HT1080 (cell line): ENCODE measurements at places on chromosomes 1 and 21. TPM values are rescaled to one million over a fixed set of nuclear protein-coding genes. Genes with fewer than 3 reads are reported as not detected.
A peak's percentile ranks its signal among the peaks of the same experiment; 100 is the strongest.

DNA sequence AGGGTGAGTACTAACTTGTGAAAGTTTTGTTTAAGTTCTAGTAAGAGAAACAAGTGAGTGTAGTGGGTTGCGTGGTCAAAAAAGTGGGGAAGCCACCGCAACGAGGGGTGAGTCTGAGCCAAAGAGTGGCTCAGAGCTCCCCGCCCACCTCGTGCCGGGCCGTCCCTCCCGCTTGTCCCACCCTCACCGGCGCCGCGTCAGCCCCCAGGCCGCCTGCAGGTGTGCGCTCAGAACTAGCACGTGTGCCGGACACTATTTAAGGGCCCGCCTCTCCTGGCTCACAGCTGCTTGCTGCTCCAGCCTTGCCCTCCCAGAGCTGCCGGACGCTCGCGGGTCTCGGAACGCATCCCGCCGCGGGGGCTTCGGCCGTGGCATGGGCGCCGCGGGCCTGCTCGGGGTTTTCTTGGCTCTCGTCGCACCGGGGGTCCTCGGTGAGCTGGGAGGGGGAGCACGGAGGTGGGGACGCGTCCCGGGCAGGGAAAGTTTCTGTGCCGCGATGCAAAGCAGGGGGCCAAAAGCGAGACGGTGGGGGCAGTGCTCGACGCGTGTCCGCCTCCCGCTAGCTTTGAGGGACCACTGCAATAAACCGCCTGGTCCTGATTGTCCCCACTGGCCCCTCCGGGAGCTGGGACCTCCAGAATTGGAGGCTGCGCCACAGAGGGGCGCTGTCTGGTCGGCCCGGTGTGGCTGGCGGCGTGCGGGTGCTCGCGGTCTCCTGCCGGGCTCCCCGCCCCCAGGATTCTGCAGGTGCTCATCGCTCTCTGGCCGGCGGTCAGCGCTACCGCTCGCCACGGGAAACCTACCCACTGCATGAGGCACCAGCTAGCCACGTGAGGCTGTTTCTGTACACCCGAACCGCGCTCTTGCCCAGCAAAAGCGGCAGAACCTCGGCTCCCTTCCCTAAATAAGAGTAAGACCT lies at the start of gene CR2:
Gene CR2, plus strand, starts transcription at position 283 of the 919 bp plus-strand sequence. Its CDS starts 91 bp downstream, at position 374.
- DNase-seq, result no peak

- peak; percentile 70 for DNase-seq
Measured at GRCh38 chr1:89945852-89946476, 48.9 kb upstream of the ZNF326 start.

DNA sequence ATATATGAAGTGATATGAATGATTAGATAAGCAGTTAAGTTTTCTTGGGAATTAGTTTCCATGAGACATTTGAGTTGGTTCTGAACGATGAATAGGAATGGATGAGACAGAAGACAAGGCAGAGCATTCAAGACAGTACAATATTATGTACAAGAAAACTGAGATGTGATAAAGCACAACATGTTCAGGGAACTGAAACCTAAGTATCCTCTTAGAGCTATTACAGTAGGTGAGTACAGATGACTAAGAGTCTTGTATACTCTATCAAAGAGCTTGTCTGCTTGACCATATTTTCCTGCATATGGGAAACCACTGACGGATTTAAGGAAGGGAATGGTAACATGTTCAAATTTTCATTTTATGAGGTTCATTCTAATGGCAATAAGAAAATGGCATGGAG lies 61.6 kb downstream of the NME7 start:
- no peak for DNase-seq

The PLEKHM2 gene
- total RNA-seq, result 44.4 and 45.2 TPM in 2 replicates

DNA sequence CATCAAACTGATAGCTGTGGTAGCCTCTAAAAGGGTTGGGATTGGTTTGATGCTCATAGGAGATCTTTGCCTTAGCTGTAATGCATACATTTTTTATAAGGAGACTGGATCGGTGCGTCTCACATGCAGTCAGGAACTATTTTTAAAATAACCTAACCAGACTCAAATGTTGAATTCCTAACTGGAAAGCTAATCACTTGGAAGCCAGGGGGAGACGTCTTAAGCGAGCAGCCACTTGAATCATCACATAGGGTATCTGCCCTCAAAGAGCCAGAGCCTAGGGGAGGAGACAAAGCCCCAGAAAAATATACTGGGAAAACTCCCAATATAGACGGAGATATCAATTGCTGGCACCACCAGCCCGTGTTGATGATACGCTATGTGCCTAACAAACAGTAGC lies 61.7 kb upstream of the PUM1 start:
- no peak for DNase-seq

The ETNK2 gene
- 8.3 and 9.7 TPM in 2 replicates for total RNA-seq

The SLC30A2 gene
- not detected in 2 replicates for total RNA-seq

DNA sequence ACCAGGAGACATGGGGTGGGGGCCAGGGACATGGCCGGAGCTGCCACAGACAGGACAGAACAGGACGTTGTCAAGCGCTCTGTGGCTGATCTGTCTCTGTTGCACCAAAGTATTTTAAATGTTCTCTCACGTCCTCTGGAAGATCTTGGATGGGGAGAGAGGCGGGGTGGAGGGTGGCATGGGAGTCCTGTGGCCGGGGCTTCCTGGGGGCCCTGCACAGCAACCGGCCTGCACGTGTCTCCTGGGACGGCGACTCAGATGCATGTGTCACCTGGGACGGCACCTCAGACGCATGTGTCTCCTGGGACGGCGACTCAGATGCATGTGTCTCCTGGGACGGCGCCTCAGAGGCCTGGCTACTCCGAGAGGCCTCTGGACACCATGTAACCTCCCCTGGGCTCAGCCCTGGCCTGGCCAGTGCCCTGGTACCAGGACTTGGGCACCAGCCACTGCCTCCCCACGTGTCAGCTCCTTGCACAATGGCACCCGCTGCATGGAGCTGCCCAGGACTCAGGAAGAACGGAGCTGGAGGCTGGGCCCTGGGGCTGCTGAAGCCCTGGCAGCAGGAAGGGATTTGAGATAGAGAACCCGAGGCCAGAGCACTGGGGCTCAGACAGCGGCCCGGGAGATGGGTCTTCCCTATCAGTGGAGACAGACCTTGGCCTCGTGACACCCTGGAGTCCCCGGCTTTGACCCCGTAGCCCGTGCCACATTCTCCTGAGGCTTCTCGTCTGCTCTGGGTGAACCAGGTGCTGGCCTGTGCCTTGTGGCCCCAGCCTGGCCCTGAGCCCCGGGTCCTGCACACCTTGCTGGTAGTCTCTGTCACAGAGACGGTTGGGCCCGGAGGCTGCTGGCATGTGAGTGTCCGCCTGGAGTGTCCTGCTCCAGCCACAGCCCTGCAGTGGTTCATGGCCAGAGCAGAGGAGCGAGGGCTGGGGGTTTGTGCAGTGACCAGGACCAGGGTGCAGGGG lies 14.7 kb upstream of the SLC19A1 start:
- no peak for DNase-seq

- no peak for DNase-seq
Measured at GRCh38 chr21:42562816-42563215, 49.2 kb downstream of the SLC37A1 start.

GRCh38 chr21:39952265-39952664 lies 85.0 kb downstream of the PCP4 start:
- no peak for DNase-seq

DNA sequence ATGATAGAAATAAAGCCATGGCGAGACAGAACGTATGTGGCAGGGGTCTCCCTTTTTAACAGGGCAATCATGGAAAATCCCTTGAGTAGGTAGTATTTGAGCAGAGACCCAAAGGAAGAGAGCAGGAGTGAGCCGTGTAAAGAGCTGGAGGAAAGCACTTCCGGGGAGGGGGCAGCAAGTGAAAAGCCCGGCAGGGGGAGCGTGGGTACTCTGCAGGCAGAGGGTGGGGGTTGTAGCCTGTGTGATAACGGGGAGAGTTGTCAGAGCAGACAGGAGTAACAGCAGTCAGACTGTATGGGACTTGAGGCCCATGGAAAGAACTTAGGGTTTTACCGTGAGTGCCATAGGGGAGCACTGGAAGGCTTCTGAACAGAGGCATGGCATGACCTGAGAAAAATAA lies 51.1 kb upstream of the LDLRAP1 start:
- no peak for DNase-seq

GRCh38 chr1:203089651-203090045 lies 3.8 kb upstream of the MYOG start:
- DNase-seq, result no peak

GRCh38 chr1:224098007-224098406 lies 15.9 kb upstream of the FBXO28 start:
- DNase-seq, result no peak

The TNFRSF4 gene
- 0.88 TPM in 1 of 2 replicates, not detected in the other for total RNA-seq

GRCh38 chr1:22246755-22247480 lies 104.0 kb upstream of the WNT4 start:
- no peak for DNase-seq

- DNase-seq, result no peak
Measured at GRCh38 chr1:218336328-218336727, 8.8 kb upstream of the TGFB2 start.

The EIF4G3 gene
- total RNA-seq, result 29.7 and 32.3 TPM in 2 replicates

The ZRANB2 gene
- 27.9 and 34.2 TPM in 2 replicates for total RNA-seq

The CFHR3 gene
- total RNA-seq, result 0.20 and 0.76 TPM in 2 replicates

The RGS8 gene
- total RNA-seq, result 0.05 TPM in 1 of 2 replicates, not detected in the other

The COQ8A gene
- total RNA-seq, result 35.8 and 38.6 TPM in 2 replicates

The CD1B gene
- total RNA-seq, result not detected in 2 replicates

The NHLH1 gene
- total RNA-seq, result 0.18 TPM in 1 of 2 replicates, not detected in the other

- peak; percentile 78 for DNase-seq
Measured at GRCh38 chr1:36034692-36035091, 49.2 kb upstream of the TEKT2 start.

The ASTN1 gene
- 0.16 and 0.33 TPM in 2 replicates for total RNA-seq

The MAB21L3 gene
- total RNA-seq, result 1.2 TPM in 1 of 2 replicates, not detected in the other

The HPCA gene
- not detected in 2 replicates for total RNA-seq

- DNase-seq, result no peak
Measured at GRCh38 chr21:43272591-43272990, 103.8 kb downstream of the CRYAA start.
